ENCODE measurements at places on chromosomes 1 and 21.

GRCh38 chr1:172946814-172947507 lies 103.8 kb downstream of the TNFSF18 start:
- DNase-seq, result no peak

- peak; percentile 80 for DNase-seq
Measured at GRCh38 chr1:71089536-71090270, 8.9 kb upstream of the ZRANB2 start.

GRCh38 chr1:212415107-212415841 lies 588 bp upstream of the PACC1 start:
- DNase-seq, result no peak

GRCh38 chr1:157363660-157364140 lies 188.6 kb downstream of the FCRL5 start:
- no peak for DNase-seq

DNA sequence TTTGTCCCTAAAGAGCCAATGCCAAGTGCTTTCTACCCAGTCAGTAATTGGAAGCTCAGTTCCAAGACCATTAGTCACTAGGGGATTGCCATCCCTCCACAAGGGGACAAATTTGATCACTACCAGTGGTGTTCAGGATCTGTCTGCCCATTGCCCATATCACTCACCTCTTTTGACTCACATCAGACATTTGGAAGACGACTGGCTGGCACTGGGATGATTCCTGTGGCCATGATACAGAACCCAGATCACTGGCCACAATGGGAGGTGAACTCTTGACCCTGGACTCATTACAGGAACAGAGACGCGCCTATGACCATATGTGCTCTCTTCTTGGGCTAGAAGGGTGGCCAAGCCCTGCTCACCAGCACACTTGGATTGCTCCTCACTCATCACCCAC lies 71.0 kb downstream of the COLGALT2 start:
- no peak for DNase-seq

GRCh38 chr1:55959136-55959548 lies 620.2 kb downstream of the PLPP3 start:
- no peak for DNase-seq

GRCh38 chr1:208637181-208637580 lies 393.0 kb upstream of the PLXNA2 start:
- DNase-seq, result no peak

DNA sequence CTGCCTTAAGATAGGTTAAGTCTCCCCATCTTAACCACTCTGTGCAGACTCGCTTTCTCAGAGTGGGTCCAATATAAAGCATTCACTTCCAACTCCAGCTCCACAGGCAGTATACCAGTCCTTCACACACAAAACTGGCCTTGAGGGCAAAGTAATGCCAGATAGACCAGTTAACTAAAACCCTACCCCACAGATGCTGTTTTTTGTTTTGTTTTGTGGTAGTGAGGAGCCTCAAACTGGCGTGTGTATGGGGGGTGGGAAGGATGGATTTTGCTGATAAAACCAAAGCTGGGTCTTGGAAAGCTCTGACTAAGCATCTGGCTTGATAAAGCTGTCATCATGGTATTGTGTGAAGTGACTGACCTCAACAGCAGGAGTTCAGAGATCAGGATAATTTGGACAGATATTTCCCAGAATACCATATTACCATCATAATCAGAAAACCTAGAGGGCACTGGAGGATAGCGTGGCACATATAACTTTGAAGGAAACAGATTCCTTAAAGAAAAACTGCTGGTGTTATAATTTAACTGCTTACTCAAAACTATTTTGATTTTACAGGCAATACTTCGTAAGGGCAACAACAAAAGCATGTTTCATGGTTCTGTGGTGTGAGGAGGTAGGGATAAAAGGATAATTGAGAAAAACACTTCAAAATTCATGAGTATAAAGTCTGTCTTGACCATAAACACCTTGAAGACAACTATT lies 29.6 kb upstream of the CPLANE2 start:
- no peak for DNase-seq

DNA sequence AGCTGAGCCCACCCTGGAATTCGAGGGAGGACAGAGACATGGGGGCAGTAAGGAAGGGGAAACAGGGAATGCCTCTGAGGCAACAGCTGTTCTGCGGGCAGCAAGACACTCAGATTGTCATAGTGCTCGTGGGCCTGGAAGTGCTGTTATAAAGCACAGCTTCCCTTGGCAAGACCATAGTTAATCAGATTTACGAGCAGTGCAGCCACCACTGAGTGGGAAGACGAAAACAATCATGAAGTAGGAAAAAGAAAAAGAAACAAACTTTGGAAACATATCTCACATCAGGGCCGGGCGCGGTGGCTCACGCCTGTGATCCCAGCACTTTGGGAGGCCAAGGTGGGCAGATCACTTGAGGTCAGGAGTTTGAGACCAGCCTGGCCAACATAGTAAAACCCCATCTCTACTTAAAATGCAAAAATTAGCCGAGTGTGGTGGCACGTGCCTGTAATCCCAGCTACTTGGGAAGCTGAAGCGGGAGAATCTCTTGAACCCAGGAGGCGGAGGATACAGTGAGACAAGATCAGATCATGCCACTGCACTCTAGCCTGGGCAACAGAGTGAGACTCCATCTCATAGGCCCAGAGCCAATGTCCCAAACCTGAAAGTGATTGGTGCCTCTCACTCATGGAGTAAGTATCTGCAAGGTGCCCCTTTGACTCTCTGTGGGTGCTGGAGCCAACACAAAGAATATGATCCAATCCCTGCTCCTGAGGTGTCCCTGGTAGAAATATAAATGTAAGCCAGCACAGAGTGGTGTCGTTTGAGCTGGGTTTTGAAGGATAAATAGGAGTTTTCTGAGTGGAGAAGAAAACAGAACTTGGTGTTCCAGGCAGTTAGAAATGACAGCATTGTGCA lies 55.6 kb upstream of the GPR153 start:
- DNase-seq, result no peak

DNA sequence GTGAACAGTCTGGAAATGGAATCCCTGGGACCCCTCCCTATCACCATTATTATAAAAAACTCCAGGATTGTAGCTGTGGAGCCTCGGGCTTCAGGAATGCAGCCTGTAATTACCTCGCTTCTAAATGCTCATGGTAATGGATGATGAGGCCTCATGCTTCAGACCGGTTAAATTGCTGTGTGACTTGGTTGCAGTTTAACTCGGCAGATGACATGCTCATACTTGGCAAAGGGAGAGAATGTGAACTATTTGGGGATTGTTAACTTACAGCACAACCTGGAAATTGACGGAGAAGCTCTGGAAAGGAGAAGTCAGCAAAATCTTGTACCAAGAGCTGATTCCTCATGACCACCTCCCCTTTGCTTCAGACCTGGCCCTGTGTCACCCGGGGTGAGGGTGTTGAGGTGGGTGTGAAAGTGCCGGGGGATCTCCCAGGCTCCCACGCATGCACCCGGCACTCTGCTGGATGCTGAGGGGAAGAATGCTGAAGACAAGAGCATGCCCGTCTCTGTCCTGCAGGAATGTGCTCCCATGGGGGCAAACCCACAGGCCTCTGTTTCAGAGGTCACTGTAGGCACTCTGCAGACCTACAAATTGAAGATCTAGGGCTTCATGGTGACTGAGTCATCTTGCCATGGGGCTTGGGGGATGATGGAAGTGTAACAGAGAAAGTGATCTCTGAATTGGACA lies 364.8 kb downstream of the RPS6KC1 start:
- DNase-seq, result no peak

DNA sequence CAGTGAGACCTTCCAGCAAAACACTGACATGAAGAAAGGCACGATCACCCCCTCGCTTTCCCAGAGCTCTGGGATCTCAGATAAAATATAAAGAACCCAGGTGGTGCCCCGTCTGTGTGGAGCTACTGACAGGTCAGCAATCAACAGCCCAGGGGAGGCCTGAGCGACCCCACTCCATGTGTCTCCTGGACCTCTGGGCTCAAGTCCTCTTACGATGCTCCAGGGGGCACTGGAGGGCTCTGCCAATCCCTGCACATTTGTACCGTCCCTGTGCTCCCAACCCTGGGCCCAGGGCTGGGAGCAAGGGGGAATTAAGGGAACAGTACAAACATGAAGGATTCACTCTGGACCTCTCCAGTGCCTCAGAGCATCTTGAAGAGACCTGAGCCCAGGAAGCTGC lies 12.5 kb downstream of the S100A7A start:
- DNase-seq, result no peak

DNA sequence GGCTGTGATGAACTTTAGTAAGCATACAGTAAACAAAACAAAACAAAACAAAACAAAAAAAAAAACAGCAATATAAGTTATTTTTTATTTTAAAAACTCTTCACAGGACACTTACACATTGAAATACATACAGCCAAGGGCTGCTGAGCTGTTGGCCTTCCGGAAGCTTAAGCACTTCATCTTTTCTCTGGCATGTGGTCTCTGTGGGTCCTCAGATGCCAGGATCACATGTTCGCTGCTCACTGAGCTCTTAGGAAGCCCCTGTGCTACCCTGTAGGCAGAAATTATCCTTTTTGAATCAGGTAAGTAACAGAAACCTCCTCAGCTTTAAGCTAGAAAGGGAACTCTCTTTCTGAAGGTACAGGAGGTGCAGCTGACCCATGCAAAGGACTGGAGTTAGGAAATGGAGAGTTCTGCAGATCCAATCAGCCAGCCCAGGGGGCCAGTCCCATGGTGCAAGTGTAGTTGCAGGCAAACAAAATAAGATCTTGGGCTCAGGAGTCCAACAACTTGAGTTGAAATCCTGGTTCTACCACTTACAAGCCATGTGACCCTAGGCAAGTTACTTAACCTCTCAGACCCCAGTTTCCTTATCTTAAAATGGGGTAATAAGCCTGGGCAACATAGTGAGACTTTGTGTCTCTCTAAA lies 22.4 kb upstream of the MED18 start:
- no peak for DNase-seq

DNA sequence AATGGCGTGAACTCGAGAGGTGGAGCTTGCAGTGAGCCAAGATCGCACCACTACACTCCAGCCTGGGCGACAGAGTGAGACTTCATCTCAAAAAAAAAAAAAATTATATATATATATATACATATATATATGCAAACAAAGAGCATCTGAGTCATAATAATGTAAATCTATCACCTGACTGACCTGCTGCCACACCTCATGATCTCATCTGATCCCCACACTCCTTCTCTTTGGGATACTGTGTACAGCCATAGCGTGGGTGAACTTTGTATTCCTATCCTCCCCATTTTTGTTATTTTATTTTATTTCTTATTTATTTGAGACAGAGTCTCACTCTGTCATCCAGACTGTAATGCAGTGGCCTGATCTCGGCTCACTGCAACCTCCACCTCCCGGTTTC lies 2.6 kb upstream of the HDAC1 start:
- no peak for DNase-seq

Data from skeletal muscle cell (primary cell).